Activated CD4-positive, alpha-beta T cell treated with anti-CD3 and anti-CD28 coated beads, Interleukin-10, Interleukin-2, amounts not matched to agents 100 ng/mL and 50 ng/mL, durations not matched to agents 16 hours and 8 hours (primary cell): ENCODE measurements at places on chromosomes 11 and 22.

DNA sequence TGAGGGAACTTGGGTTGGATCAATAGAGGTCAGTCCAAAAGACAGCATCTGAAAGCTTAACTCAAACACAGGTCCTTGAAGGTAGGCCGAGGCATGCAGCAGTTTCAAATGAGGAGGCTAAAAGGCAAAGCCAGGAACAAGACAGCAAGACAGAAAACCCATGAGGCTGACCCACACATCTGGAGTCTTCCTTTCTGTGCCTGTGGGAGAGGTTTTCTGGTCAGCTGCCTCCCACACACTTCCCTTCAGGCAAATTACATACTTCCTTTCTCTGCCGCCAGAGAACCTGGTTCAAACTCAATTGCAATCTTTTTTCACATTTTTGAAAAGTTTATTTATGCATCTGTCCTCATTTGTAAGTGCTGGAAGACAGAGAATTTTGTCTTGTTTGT is 29.8 kb upstream of the CRTAM start:
- DNase-seq = peak; percentile 43

DNA sequence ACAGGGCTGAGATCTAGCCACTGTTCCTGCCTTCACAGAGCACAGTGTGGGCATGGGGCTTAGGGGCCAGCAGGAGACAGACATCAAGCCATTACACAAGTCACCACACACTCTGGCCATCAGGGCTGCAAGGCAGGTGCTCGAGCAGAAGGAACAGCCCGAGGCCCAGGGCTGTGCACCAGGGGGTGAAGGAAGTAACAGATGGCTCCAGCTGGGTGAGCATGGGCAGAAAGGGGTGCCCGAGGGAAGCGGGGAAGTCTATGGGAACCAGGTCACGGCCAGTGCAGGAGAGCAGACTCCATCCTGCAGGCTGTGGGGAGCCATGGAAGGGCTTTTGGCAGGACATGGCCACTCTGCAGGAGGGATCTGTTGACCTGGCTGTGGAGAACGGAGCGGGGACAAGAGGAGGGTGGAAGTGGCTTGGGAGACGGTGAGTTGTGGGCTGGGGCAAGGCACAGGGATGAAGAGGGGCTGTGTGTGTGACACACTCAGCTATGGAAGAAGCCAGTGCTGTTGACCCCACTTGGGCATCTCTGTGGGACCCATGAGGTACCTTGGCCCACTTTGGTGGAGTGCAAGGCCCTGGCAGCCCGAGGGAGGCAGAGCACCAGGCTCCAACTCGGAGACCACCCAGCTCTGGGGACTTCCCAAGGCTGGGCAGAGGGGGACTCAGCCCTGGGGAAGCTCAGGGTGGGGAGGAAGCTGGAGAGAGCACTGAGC is 3.6 kb downstream of the C11orf68 start:
- DNase-seq = no peak

- no peak for DNase-seq
Observed at GRCh38 chr11:11988681-11989261, 19.7 kb downstream of the DKK3 start.

DNA sequence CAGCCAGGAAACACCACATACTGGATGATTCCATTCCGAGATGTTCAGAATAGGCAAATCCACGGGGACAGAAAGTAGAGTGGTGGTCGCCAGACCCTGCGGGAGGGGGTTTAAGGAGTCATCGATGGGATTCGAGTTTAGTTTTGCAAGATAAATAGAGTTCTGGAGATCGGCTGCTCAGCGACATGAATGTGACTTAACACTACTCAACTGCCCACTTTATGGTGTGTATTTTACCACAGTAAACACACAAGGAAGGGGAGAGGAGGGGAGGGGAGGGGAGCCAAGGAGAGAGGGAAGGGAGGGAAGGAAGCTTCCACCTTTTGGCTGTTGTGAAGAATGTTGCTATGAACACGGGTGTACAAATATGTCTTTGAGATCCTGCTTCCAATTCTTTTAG is 10.4 kb upstream of the ARHGAP8 start:
- DNase-seq = no peak

- no peak for DNase-seq
Observed at GRCh38 chr11:36240801-36241200, 48.4 kb downstream of the COMMD9 start.
